ENCODE measurements at places on chromosomes 3 and 15.

DNA sequence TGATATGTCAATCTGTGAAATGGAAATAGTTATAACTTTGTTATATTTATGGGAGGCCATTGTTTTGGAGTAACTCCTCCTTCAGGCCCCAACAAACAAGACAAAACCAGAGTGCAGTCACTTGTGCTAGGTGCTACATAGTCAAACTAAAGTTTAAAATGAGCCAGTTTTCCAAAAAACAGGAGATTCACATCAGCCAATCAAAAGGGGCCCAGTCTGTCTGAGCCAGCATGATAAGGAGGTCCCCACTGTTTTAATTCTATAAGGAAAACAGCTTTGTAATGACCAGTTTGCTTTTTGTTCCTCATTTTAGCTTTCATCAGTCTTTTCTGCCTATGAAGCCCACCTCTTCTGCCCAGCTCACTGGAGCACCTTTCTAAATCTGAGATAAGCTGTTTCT lies 94.7 kb upstream of the SLC7A14 start:
- no peak for DNase-seq

- DNase-seq: no peak
Observed at GRCh38 chr3:46280105-46280797, 38.0 kb downstream of the CCR3 start.

DNA sequence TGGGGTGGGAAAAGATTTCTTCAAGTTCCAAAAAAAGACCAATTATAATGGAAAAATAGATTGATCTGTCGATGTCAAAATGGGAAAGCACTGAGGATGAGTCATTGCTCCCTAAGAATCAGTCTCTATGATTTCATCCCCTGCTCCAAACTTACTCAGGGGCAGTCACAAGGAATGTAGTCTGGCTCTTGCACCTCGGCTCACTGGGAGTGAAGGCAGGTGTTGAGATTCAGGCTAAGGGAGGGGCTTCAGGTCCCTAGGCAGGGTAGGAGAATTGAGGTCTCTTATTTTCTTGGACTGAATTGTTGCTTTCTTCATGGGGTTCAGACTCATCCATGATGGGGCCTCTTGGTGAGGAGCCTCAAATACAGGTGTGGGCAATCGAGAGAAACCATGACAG lies 14.2 kb downstream of the ESYT3 start:
- no peak for DNase-seq

GRCh38 chr3:160667452-160667851 lies 9.5 kb upstream of the ARL14 start:
- peak; percentile 80 for DNase-seq

GRCh38 chr3:132721479-132722164 lies 587 bp downstream of the NPHP3 start:
- peak; percentile 41 for DNase-seq

DNA sequence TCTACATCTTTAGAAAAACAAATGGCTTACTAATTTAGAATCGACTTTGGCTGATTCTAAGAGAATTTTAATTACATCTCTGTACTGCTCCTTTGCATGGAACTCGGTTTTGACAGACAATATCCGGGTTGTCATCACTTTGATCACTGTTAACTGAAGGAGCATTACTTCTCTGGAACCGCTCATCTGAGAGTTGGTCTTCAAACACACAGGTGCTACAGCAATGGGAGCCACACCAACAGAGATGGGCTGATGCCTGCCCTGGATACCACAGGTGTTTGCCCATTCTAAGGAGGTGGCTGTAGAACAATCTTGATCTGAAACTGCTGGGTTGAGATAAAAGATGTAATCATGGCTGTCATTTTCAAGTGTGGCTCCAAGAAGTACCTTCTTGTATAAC lies 21.6 kb downstream of the LINS1 start:
- DNase-seq: no peak

DNA sequence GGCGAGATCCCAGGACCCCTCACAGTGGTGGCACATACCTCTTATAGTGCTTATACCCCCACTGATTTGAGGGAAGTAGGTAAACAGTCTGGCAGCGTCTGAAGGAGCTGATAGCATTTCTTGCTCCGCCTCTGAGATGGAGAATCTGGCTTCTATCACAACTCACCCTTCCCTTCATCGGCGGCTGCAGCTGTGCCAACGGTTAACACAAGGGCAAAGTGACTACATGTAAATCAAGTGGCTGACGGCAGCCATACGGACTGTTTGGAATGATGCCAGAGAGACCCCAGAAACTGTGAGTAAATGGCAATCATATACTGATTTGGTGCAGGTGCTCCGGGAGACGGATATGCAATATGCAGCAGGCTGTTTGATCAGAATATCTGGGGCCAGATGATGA lies 66.8 kb upstream of the UNC13C start:
- DNase-seq: no peak

DNA sequence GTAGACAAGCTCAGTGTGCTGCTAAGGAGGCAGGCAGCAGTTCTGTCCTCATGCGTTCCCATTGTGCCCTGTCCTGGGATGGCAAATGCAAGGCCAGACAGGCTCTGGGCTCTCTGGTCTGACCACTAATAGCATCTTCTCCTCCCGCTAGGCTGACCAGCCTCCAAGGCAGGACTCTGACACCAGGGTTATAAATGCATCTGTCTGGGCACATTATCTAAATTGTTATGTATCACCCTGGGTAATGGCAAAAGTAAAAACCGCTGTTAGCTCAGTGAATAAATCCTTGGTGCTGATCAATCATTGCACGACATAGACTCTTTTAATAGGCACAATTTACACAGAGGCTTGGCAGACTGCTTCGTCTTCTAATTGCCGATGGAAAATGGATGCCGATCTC lies 85.6 kb downstream of the CLSTN2 start:
- no peak for DNase-seq

DNA sequence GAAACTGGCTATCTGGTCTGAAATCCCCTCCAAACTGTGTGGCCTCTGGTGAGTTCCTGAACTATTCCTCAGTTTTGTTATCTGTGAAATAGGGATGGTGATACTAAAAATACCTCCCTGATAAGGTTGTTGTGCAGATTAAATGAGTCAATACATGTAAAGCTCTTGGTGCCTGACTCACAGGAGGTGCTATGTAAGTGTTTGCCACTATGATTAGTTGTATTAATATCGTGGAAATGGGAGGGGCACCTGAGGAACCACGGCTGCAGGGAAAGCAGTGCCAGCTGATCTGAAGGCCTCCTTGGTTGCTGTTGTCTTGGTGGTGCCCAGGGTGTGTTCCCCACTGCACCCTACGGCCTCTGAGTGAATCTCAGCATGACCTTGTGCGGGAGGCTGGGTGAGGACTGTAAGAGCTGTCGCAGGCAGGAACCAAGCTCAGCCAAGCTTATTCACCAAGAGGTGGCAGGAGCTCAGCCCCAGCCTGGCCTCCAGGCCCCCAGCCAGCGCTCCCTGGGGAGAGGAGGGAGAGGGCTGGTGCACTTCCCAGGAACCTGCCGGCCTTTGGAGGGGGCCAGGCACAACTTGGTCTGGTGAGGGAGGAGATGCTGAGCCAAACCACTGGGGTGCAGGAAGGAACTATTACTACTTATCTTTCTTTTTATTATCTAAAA lies 44.8 kb upstream of the CCDC174 start:
- no peak for DNase-seq

Data from RCC 7860 (cell line).